ENCODE measurements at places on chromosomes 7 and 10. TPM values are rescaled to one million over a fixed set of nuclear protein-coding genes. Genes with fewer than 3 reads are reported as not detected.

Gene POM121C
- 12.2 TPM for total RNA-seq

Gene OR2A5
- total RNA-seq, result not detected

Gene TDRD1
- total RNA-seq, result not detected

Gene CALY
- total RNA-seq, result not detected

Measured in mammary microvascular endothelial cell (primary cell).